ENCODE measurements at places on chromosomes 12 and 14.

DNA sequence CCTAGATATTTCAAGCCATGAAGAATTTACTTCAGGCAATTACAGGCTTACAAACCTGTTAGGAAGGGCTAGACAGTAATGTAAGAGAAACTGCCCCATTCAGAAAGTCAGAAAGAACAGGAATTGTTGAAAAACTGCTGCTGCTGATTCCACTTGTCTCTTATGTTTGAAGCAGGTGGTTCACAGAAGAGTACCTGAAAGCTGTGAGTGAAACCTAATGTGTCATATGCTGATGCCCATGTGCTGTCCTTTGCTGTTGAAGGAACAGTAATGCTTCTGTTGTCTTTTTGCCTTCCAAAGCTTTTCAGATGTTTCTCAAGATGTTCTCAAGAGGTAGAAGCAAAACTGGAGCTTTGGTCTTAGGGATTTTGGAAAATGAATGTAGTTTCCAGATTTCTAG is 39.0 kb downstream of the MNAT1 start:
- DNase-seq = no peak

DNA sequence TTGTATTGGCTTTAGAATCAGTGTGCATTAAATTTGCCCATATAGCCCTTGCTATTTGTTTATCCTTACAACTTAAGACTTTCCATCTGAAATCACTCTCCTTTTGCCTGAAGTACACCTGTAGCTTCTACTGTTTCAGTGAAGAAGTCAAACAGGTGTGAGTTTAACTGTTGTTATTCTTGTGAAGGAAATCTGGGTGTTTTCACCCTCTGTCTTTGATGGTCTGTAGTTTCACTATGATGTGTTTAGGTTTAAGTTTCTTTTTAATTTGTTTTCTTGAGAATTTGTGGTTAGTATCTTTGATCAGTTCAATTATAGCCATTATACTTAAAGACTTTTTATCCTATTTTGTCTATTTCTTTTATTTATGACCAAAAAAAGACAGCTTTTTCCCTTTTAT is 68.9 kb upstream of the BBS10 start:
- DNase-seq = no peak

DNA sequence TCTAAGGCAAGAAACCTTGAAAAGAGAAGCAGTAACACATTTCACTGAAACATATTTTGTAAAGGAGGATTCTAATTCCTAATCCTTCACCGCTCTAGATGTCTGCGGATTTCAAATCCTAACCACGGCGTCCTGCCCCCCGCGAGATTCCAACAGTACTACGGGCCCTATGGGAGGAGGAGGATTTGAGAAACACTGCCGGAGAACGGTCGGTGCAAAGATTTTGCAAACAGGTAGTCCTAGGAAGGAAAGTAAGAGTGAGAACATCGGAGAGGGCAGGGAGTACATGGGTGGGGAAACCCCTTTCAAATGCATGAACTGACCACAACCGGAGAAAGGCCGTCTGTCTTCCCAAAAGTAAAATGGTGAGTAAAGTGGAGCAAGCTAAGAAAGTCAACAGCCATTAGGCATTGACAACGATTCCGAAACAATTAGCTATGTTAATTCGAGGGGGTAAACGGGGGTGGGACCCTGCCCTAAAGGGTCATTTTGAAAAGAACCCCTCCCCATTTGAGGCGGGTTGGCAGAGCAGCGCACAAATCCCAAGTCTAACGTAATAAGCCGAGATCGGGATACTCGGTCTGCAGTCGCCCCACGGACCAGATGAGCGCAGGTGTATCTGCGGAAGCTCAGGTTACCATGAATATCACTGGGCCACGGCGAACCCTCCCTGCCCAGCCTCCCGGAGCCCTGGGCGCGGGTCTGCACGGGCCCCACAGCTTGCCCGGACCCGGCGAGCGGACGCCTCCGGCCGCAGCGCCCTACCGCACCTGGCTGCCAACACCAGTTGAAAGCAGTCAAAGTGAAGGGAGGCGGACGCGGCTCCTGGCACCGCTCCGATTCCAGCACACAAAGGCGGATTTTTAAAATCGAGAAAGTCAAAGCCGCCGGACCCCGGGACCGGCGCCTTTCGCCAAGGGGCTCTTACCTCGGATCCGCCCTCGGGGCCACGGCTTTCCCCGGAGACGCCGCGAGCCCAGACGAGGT is 662 bp downstream of the EPS8 start:
- DNase-seq = no peak

DNA sequence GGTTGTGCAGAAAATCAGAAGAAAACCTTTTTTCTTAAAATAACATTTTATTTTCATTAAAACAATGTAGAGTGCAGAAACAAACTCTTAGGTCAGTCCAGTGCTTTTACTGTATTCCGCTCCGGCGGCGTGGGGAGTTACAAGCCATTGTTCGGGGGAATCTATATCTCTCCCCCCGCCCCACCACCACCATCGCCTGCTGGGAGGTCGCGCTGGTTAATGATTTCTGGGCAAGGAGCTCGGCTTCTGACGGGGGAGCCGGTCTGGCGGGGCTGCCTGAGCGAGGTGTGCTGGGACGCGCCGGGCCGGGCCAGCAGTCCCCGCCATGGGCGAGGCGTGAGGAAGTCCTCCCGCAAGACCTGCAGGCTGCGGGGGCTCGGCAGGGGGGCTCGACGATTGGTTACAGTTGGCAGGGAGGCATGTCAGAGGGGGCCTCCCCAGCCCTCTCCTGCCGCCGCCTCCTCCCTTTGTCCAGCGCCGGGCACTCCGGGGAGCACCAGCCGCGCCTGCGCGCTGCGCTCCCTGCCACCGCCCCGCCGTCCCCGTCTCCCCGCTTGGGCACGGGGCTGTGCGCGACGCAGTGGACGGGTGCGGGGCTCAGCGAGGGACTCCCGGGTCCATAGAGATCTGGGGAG is 1.0 kb upstream of the DUSP6 start:
- DNase-seq = no peak

DNA sequence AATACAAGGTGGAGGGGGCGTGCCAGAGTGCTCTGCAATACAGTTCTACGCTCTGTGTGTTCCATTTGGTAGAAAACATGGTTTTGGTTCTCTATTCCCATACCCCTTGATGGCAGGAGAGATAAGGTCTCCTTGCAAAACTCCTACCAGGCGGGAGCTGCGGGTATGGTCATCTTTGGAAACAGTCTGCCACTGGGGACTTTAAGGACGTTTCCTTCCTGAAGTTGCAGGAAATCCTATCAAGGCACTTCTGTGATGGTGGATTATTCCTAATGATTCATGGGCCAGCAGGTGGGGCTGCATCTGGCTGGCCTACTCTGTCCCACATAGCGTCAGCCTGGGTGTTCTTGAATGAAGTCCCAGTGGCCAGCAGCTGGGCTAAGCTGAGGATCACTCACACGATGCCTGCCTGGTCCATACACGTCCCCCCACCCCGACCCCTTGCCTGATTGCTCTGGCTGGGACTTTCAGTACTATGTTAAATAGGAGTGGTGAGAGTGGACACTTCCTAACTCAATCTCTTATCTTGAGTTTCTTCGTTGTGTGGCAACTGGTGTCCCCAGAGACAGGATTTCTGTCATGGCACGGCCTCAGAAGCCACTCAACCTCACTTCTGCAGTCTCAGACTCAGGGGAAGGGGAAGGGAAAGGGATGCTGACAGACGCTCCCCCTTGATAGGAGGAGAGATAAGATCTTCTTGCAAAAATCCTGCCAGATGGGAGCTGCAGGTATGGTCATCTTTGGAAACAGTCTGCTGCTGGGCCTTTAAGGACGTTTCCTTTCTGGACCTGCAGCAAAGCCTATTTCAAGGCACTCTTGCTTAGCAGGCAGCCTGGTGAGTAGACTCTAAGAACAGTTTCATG is 61.0 kb upstream of the FKBP4 start:
- DNase-seq = no peak

DNA sequence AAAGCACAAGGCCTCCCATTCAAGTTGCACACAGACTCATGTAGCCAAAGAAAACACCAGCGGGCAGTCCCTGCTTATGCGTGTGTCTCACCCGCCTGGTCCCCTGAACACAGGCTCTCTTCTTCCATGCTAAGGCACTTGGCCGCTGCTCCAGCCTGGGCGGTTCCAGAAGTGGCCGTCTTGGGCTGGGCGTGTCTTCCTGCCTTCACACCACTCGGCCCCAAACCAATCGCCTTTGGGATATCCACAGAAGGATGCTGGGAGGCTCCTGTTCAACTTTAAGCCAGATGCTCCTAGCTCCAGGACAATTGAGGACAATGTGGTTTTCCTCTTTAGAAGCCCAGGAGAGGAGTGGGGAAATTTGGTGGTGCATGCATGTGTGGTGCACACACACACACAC is 2.2 kb downstream of the SCARB1 start:
- DNase-seq = no peak

DNA sequence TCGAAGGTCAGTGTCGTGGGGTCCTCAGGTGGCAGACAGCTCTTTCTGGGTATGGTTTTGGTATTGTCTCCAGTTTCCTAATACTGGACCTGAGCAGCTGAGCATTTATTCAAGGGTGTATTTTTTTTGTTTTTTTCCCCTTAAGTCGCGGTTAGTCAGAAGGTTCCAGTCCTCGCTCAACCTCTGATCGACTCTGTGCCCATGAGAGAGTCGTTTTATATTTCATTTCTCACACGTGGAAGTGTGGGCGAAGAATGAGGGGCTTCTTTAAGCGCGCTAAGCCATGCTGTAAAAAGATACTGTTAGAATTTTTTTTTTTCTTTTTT is 499 bp downstream of the MIPOL1 start:
- no peak for DNase-seq

DNA sequence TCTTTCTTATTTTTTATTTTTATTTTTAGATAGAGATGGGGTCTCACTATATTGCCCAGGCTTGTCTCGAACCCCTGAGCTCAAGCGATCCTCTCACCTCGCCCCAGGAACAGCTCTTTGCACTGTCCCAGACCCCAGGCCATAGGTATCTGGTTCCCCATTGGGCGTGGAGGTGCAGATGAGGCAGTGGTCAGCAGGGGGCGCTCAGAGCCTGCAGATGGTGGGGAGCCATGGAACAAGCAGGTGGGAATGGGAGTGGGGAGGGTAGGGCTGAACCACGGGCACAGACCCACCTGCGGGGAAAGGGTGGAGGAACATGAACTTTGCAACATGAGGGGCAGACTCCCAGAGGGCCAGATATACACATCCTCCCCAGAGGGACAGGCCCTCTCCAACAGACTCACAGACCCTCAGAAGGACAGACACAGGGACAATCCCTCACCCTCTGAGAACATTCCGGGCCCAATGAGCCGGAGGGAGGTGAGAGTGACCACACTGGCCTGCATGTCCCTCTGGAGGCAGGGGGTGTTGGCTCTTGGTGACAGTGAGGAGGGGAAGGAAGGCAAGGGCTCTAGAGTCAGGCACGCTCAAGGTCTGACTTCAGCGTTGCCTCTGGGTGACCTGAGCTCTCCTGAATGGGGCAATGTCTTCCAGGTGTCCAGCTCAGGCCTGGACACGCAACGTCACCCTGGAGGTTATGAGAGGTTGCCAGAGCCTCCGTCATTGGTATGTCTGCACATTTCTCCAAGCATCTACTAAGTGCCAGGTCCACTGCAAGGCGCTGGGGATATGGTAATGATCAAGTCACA is 34.9 kb downstream of the KRT80 start:
- DNase-seq = peak; percentile 54

GRCh38 chr12:106301611-106302321 is 767 bp upstream of the TCP11L2 start:
- peak; percentile 61 for DNase-seq

DNA sequence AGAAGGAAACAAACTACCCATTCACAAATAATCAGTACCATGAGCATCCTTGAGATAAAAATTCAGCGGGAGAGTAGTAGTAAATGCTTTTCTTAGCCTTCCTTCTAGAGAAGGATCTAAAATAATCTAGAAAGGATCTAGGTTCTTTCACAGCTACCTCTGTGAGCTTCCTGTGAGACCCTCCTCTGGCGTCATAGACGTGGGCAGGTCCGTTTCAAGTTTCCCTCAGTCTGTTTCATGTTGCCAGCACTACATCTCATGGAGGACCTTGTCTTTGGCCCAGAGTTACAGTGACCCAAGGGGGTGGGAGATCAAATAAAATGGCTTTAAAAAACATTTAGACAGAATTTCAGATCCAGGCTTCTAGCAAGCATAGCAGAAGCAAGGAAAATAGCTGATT is 13.6 kb downstream of the DAAM1 start:
- no peak for DNase-seq

GRCh38 chr12:121186826-121187225 is 23.1 kb upstream of the P2RX4 start:
- DNase-seq = no peak

GRCh38 chr12:49054524-49054923 is 6.1 kb downstream of the KMT2D start:
- DNase-seq = no peak

GRCh38 chr14:31106768-31107167 is 80.6 kb upstream of the STRN3 start:
- DNase-seq = no peak

- no peak for DNase-seq
These were observed 23.2 kb downstream of the LGALS3 start for GRCh38 chr14:55152052-55152753.

- DNase-seq = no peak
These were observed 120.7 kb downstream of the SLC25A21 start for GRCh38 chr14:37051680-37052079.

DNA sequence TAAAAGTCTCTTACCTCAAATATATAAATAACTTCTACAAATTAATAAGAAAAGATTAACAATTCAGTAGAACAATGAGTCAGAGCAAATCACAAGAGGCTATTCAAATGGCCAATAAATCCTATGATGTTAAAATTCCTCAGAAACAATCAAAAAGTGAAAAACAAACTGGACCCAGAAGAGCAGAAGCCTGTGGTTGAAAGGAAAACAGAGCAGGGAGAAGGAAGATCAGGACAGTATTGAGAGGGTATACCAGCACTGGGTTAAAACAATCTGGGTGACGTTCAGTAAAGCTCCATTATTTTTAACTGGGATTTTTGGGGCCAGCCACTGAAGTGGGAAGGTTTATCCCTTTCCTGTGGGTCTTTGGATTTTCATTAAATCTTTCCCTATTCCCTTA is 39.7 kb upstream of the PCED1B start:
- no peak for DNase-seq

DNA sequence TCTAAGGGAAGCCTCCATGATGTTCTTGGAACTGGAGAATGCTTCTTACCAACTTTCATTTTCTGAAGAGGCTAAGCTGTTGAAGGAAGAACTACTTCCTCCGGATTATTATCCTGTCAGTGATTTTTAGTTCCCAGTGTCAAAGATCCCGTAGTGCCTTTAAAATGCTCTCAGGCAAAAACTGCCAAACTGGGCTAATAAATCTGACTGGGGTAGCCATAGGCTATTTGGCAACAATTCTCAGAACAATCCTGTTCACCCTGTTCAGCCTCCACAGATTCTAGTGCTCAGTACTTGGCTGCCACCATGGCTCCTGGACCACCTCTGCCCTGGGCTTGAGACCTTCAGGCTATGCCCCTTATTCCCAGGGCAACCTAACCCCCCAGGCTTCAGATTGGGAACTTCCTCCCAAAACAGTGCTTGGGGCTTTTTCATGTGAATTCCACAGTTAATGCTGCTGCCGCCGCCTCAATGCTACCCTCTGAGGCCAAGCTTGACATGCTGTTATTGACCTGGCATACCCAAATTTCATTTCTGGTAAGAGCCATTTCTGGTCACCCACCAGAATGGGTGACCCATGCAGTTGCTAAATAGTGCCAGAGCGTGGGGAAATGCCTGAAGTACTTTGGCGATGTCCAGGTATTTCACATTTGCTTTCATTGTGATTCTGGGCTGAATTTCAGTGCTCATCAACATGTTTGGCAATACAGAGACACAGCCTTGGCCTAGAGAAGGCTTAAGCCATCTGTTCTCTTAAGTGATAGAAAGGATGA is 110.0 kb upstream of the ARHGAP5 start:
- no peak for DNase-seq

Data from activated CD8-positive, alpha-beta memory T cell treated with anti-CD3 and anti-CD28 coated beads for 1 hour (primary cell).